ENCODE measurements at places on chromosomes 1 and 21. TPM values are rescaled to one million over a fixed set of nuclear protein-coding genes. Genes with fewer than 3 reads are reported as not detected.

The SLC1A7 gene
- total RNA-seq = not detected

The KIAA1614 gene
- total RNA-seq = 8.2 TPM

DNA sequence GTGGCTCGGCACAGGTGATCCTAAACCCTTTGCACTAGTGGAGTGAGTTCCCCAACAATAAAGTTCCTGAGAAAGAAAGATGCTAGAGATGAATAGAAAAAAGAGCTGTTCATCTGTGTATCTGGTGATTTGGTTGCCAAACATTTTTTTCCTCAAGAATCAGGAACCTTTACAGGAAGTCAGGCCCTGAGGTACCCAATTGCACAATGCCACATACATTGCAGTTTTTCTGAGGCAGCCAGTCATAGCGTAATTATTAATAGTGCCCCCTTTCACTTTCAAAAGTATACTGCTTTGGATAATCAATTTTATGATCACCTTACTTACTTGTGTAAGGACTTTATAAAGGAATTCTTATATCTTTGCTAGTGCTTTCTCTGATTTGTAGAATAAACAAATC is 346.3 kb upstream of the POU3F1 start:
- H3K27ac ChIP-seq = no peak overlapping the region
- peaks cover 7% of the 10 kb centered on the region for H3K36me3 ChIP-seq
- H3K4me3 ChIP-seq = no peak overlapping the region
- no peaks in the 10 kb centered on the region for H3K4me1 ChIP-seq
- DNase-seq = no peak
- peaks cover 3% of the 10 kb centered on the region for H3K27me3 ChIP-seq

DNA sequence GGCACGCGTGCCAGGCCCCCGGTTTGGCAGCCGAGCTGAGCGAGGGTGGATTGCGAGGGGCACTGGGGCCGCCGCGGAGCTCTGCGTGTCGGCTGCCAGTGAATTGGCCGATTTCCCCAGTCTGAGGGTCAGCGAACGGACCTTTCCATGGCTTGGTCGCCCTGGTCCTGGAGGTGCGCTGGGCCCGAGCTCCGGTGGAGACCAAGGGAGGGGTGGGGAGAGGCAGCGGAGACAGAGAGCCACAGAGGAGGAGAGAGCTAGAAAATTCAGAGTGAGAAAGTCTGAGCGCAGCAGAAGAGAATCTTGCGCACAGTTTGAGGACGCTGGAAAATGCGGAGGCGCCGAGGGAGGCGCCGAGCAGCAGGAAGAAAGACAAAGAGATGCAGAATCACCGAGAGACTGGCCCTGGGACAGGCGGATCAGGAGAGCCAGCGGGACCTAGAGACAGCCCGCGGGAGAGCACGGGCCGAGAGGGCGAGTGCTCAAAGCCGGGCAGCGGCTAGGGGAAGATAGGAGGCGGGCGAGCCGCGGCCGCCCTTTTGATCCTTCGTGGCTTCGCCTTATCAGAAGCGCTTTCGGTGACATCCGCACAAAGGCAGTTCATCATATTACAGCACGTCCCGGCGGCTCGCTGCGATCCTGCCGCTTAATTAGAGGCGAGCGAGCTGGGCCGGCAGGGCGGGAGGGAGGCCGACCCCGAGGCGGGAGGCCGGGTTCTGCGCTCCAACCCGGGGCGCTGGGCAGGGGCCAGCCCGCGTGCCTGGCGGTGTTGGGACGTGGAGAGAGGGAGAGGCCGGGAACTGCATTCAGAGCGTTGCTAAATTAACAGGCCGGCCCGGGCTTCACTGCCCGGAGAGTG is 12.7 kb downstream of the PAX7 start:
- H3K27ac ChIP-seq = no peak overlapping the region
- H3K27me3 ChIP-seq = peaks cover 85% of the 10 kb centered on the region
- no peak for DNase-seq
- H3K4me1 ChIP-seq = peaks cover 6% of the 10 kb centered on the region
- no peaks in the 10 kb centered on the region for H3K36me3 ChIP-seq
- H3K4me3 ChIP-seq = peak overlapping the region; percentile 12

DNA sequence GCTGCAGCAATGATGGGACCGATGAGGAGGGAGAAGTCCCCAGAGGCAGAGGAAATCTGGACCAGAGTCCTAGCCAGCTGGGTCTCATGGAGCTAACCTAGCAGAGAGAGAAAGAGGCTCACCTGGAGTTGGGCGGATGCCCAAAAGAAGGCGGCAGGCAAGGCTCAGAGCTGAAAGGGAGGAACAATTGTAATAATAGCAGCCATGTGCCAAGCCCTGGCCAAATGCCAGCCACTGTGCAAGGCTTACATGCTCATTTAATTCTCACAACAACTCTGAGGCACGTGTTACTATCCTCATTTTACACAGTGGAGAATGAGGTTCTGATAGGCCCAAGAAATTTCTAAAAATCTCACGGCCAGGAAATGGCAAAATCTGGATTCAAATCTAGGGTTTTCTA is 50.0 kb upstream of the ZNF648 start:
- H3K27me3 ChIP-seq = peaks cover 23% of the 10 kb centered on the region
- peaks cover 5% of the 10 kb centered on the region for H3K4me1 ChIP-seq
- no peaks in the 10 kb centered on the region for H3K36me3 ChIP-seq
- no peak overlapping the region for H3K27ac ChIP-seq
- no peak overlapping the region for H3K4me3 ChIP-seq

DNA sequence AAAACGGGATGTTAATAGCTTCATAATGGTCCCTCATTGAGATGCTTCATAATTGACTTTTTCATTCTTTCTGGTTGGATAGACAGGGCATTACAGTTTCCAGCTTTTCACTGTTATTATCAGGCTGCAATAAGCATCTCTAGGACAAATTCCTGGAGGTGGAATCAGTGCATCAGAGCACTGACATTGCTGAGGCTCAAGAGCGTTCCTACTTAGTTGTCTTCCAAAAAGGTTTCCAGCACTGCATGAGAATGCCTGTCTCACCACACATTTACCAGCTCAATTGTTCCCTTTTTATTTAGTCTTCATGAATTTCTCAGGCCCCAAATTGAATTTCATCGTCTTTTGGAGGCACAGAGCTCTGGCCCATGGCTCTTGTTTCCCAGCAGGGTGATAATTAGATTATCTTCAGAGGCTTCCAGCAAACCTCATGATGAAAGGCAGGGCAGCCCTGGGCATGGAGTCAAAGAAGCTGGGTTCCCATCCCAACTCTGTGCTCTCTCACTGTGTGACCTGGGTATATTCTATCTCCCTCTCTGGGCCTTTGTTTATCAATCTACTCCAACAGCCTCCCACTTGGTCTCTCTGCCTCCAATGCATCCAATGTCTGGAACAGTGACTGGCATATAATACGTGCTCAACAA is 451.4 kb downstream of the PTPRU start:
- DNase-seq = no peak
- H3K27ac ChIP-seq = peak overlapping the region; percentile 18
- H3K27me3 ChIP-seq = no peaks in the 10 kb centered on the region
- no peak overlapping the region for H3K4me3 ChIP-seq
- H3K4me1 ChIP-seq = peaks cover 28% of the 10 kb centered on the region
- no peaks in the 10 kb centered on the region for H3K36me3 ChIP-seq

GRCh38 chr1:54987919-54988705 is 7.7 kb downstream of the TMEM61 start:
- no peaks in the 10 kb centered on the region for H3K36me3 ChIP-seq
- H3K27ac ChIP-seq = no peak overlapping the region
- peaks cover 11% of the 10 kb centered on the region for H3K4me1 ChIP-seq
- no peak for DNase-seq

DNA sequence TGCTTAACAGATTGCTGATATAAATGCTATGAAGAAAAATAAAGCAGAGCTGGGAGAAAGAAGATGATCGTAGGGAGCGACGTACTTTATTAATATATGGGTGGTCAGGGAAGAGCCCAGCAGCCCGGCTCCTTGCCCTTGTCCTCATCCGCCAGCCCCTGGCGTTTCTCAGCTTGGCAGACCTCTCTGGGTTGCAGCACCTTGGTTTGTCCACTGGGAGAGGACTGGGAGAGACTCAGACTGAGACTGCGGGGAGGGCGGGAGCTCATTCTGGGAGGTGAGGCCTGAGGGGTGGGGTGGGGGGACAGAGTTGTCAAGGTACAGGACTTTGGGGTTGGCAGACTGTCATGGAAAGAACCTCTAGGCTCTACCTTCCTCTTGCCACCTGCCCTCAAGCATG is 3.3 kb upstream of the S100A3 start:
- peak overlapping the region; percentile 55 for H3K27ac ChIP-seq
- no peak for DNase-seq
- H3K4me3 ChIP-seq = no peak overlapping the region
- peaks cover 55% of the 10 kb centered on the region for H3K4me1 ChIP-seq
- H3K27me3 ChIP-seq = no peaks in the 10 kb centered on the region
- H3K36me3 ChIP-seq = no peaks in the 10 kb centered on the region
